GM23338 (cell line): ENCODE measurements at places on chromosomes 5 and 9.

- DNase-seq: no peak
These were observed 347.1 kb downstream of the EBF1 start for GRCh38 chr5:158752656-158752973.

DNA sequence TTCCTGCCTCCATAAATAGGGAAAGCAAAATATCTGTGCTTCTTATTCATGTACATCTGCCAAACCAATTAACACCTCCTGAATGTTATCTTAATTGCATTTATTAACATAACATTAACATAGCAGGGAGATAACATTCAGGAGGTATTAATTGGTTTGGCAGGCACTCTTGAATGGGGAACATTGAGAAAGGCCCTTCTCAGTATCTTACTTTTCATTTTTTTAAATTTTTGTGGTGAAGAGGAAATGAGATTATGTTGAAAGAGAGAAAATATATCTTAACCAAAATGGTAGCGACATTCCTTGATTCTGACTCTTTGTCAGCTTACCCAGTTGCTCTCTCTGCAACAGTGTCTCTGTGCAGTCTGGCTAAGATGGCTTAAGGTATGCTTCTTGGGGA, 100.4 kb upstream of the TLE1 start:
- no peak for DNase-seq

- no peak for DNase-seq
These were observed 2.9 kb upstream of the SPINK5 start for GRCh38 chr5:148060881-148061280.

DNA sequence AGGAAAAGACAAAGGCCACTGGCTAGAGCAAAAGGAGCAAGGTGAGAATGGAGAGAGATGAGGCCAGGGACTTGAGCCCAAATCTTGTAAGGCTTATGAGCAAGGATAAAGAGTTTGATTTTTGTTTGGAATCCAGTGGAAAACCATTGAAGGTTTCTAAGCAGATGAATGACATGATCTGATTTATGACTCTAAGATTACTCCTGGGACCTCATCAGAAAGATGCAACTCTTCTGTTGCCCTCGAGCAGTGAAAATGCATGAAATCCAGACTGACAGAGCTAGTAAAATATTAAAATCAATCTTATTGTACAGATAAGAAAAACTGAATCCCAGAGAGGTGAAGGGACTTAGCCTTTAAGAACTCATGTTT, 677 bp downstream of the MFAP3 start:
- no peak for DNase-seq

- no peak for DNase-seq
These were observed 132.1 kb downstream of the PDZD2 start for GRCh38 chr5:31770998-31771397.
